ENCODE measurements at places on chromosomes 16 and 17.

- no peak for DNase-seq
These were observed 282.6 kb upstream of the IRX3 start for GRCh38 chr16:54568906-54569807.

DNA sequence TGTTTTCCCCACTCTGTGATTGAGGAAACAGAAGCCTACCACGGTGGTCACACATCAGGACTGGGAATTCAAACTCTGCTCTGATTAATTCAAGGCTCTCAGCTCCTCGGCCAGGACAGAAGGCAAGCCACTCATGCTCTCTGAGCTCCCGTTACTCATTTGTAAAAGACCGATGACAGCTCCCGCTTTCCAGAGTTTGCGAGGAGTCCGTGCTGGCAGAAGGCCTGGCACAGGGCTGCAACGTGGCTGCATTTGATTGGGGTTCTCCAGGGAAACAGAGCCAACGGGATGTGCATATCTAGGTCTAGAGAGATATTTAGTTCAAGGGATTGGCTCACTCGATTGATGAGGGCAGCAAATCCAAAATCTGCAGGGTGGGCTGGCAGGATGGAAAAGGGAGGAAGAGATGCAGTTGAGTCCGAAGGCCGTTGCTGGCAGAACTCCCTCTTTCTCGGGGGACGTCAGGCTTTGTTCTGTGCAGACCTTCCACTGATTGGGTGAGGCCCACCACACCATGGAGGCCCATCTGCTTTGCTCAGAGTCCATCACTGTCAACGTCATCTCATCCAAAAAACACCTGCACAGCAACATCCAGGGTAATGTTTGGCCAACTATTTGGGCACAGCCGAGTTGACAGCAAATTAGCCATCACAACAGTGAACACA lies 215.5 kb upstream of the RPL38 start:
- DNase-seq = no peak

GRCh38 chr17:5437721-5438317 lies 1.1 kb downstream of the C1QBP start:
- no peak for DNase-seq

GRCh38 chr17:48760411-48760810 lies 31.9 kb upstream of the HOXB13 start:
- DNase-seq = no peak

- no peak for DNase-seq
These were observed 7.5 kb upstream of the OR1F1 start for GRCh38 chr16:3180445-3180878.
